ENCODE measurements at places on chromosomes 5 and 9.

GRCh38 chr5:93577854-93578812, 2.9 kb downstream of the NR2F1-AS1 start:
- peak; percentile 25 for DNase-seq

DNA sequence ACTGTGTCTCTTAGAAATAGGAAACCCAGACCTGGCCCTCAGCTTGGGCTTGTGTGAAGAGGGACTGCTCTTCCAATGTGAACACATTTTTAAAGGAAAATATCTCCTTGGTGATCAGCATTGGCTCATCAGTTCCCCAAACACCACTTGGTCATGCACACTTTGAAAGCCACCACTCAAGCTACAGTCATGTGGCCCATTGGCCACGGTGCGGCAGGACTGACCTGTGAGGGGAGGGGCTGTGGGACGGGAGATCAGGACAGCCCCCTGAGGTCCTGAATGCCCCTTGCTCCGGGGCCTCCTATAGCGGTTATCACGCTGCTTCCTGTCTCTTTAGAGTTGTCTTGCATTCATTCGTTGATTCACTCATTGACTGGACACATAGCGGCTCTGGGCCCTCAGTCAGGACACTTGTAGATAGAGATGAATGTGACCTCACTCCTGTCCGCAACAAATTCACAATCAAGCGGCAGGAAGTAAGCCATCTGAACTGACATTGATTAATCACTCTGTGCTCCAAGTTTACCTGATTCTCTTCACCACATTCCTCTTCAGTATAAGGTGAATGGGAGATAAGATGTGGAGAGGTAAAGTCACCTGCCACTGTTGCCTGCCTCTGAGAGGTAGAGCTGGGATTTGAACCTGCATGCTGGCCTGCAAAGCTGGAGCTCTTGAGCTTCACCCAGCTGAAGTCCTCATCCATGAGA, 73.1 kb downstream of the COL15A1 start:
- DNase-seq, result no peak

GRCh38 chr5:25489834-25490538, 845.2 kb upstream of the CDH10 start:
- peak; percentile 83 for DNase-seq

GRCh38 chr9:121344184-121344583, 25.9 kb downstream of the STOM start:
- no peak for DNase-seq

DNA sequence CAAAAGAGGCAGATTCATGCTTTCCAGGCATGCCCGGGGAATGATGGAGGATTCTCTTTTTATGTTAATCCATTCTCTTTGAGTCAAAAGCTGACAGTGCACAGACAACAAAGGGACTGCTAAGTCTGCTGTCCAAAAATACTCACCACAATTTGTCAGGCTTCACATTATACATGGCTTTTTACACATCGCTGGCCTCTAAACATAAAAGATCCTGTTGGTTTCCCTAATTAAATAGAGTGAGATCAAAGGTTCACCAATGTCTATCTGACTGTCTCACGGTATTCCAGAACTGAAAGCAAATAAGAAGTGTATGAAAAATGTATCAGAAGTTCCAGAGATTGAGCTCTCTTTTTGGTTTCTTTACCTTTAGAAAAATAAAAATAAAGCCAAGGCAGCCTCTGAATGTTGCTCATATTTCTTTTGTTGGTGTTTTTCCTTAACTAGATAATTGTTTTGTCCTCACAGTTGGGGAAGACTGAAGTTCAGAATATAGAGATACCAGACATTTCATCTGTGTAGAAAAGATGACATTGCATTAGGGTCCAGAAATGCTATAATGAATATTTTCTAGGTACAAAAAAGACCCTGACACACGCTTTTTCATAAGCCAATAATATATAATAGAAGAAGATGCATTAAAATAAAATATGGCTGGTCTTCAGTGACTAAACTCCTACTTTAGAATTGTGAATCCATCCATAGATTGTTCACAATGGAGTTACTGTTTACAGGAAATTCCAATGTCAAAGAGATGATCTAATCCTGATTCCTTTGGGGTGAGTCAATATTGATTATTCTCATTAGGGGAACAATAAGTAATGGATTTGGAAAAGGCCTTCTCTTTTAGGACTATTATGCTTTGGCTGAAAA, 688.2 kb upstream of the CDH6 start:
- DNase-seq, result peak; percentile 93

DNA sequence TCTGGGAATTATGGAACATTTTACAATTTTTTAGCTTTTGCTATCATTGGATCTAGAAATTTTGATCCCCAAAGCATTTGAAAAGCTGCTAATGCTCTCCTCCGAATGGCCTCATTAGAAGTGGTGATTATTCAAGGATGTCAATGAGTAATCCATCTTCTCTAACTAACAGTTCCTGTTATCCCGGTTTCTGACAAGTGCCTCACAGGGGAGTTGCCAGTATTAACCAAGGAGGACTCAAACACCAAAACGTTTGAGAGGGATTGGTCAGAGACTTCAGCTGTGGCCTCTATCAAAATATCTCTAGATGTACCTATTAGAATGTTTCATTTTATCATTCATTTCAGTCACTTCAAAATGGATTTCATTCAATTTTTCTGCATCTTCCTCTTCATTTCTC, 208.3 kb upstream of the ITGA1 start:
- DNase-seq, result peak; percentile 92

DNA sequence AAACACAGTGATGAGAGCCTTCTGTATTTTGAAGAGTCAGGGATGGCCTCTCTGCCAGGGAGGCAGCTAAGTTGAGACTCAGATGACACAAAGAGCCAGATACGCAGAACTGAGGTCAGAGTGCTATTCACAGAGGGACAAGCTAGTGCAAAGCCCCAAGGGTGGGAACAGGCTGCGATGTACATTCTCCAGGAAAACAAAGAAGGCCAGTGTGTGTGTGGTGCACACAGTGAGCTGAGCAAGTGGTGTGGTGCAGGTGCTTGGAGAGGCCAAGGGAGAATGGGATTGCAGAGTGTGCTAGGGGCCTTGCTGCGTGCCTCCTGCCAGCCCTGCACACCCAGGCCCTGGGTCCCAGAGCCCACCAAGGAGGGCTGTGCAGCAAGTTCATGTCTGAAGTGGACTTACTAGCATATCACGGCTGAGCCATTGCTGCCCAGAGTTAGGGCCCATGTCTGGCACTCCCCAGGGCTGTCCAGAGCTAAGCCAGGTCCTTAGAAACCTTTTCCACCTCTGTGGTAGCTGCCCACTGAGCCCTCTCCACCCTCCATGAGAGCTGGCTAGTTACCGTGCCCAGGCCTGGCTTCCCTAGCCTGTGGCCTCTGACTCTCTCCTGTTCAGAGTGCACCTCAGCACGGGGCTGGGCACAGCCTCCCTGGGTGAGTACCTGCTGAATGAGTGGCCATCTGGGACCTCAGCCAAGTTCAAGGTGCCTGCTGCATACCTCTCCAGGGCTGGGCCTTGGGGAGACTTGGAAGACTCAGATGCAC, 9.3 kb downstream of the SLC25A48 start:
- peak; percentile 67 for DNase-seq

DNA sequence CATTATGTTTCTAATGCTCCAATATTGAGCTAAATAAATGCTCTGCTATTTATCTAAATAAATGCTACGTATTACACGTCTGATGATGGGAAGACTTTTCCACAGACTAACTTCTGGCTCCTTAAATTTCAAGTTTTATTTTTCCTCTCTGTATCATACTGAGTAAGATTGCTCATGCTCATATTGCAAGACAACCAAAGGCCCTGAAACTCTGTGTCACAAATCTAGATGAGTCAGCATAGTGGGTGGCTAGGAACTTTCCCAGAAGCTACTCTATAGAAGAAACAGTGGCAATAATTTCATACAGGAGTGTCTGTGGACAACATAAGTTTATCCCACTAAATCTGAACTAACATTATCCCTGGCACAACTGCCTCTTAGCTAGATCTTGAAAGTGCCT, 53.0 kb upstream of the RFX3 start:
- peak; percentile 84 for DNase-seq

GRCh38 chr5:75028090-75028489, 24.3 kb downstream of the GCNT4 start:
- DNase-seq, result no peak

- DNase-seq, result peak; percentile 61
Measured at GRCh38 chr9:12723409-12724028, 30.3 kb downstream of the TYRP1 start.

DNA sequence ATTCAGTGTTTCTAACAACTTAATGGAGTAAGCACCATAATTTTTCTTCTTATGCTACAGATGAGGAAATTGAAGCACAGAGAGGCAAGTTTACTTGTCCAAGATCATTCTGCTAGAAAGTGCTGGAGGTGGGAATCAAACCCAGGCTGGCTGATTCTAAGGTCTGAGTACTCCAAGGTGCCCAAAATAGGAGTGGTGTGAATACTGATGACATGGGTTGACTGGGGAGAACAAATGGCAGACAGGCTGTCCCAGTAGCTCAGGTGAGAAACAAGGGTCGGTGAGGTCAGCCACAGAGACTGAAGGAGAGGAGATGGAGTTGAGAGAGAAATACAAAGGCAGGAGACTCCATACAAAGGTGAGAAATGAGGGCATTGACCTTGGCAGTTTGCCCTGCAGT, 144.5 kb upstream of the EGFLAM start:
- no peak for DNase-seq

GRCh38 chr5:141867139-141867538, 11.1 kb downstream of the PCDH1 start:
- no peak for DNase-seq

GRCh38 chr5:170464280-170465127, 39.3 kb upstream of the KCNIP1 start:
- DNase-seq, result no peak

- DNase-seq, result no peak
Measured at GRCh38 chr5:83422284-83422683, 49.3 kb upstream of the VCAN start.

DNA sequence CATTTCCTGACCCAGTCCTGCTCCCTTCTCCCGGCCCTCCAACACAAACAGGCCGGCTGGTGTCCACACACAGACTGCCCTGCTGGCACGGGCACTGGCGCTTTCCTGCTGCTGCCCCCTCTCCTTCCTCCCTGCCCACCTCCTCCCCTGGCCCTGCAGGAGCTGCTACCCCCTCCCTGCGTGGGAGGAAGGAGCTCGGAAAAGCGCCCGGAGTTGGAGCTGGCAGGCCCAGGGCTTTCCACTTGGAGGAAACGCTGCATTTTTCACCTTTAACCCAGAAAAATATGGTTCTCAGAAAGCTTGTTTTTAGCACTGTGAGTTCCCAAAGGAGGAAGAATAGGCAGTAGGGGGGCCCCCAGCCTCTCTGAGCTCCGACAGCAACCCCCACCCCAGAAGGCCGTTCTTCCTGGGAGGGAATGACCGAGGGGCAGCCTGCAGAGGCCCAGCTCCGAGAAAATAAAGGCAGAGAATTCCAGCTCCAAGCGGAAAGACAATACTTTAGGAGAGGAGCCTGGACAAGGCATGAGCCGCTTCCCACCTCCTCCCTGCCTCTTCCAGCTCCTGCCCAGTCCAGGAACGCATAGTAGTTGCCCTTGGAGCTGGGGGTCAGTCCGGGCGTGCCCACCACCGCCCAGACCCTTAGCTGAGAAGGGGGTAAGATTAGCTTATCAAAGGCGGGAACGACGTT, 88.9 kb downstream of the LIFR start:
- DNase-seq, result no peak

DNA sequence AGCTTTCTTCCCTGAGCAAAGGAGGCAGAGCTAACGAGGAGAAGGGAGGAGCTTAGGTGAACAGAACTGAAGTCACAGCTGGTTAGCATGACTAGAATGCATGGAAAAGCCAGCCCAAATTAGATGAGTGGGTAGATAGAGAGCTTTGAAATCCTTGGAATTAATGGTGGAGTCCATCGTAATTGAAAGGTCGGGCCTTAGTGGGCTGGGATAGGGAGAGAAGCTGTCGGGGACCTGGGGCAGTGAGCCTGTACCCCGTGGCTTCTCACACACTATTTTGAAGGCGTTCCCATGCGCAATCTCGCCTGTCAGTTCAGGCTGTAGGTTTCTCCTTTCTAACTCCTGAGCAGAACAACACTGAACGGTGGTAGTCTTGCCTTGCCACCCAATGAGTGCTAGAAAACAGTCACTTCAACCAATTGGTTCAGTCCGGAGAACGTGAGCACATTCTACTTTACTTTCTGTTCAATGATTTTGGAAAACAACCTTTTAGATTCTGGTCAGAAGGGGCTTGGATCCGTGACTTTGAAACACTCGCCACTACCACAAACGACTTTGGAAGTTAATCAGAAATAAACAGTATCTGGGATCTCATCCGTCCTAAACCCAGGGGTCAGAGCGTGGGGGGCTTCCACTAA, 655 bp upstream of the RAI14 start:
- DNase-seq, result peak; percentile 84

GRCh38 chr5:44389090-44389822, at the start of gene FGF10:
Gene FGF10, minus strand, starts transcription at chr5:44389420. Its CDS starts 738 bp downstream, at chr5:44388682.
- DNase-seq, result no peak

DNA sequence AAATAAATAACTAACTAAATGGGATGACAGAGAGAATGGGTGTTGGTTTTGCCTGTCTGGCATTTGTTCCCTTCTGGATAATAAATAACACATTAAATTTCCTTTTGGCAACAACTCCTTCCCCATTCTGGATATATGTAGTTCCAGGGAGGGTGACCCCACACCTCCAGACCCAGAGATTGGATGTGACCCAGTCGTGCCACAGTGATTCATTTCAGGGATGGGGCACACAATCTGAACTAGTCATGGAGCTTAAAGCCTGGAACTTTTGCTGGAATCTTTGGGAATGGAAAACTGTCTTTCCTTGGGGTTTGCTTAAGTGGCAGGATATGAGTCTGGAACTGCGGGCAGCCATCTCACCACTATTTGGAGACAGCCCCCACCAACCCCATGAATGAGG, 11.3 kb downstream of the KLF9 start:
- no peak for DNase-seq

DNA sequence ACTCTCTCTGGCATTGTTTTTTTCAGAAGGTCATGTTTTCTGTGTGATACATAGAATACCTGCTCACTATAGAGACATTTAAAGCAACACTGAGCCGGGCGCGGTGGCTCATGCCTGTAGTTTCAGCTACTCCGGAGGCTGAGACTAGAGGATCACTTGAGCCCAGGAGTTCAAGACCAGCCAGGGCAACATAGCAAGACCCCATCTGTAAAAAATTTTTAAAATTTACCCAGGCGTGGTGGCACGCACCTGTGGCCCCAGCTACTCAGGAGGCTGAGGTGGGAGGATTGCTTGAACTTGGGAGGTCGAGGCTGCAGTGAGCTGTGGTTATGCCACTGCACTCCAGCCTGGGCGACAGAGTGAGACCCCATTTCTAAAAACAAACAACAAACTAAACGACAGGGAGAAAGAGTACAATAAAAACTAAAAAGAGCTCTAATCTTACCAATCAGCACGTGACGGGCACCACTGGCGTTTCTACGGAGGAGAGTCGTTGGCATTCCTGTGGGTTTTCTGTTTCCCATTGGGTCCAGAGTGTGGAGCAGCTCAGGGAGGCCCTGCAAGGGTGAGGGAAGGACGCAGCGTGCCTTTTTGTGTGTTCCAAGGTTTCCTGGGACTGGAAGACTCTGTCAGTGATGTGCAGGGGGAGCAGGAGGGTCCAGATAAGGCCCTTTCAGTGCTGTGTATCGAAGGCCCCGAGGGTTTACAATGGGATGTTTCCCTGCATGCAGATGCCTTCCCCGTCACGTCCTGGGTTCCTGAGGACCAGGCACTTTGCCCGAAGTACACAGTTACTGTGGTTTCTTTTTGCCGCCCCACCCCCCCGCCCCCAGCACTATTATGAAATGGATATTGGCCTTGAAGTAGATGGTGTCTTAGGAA, 7.2 kb upstream of the RNU6ATAC start:
- DNase-seq, result peak; percentile 14

Data from bronchial epithelial cell (primary cell).